Right renal pelvis (tissue), 4 donors: ENCODE measurements at places on chromosomes 11 and 22.

- no peak for DNase-seq
Observed at GRCh38 chr22:23531966-23532705, 48.0 kb downstream of the IGLL1 start.

- DNase-seq: peak; percentile 58
Observed at GRCh38 chr11:57340039-57340615, 2.0 kb downstream of the P2RX3 start.

- no peak for DNase-seq
Observed at GRCh38 chr11:76550781-76551180, 106.0 kb downstream of the EMSY start.

GRCh38 chr11:1930462-1930830 lies 10.9 kb downstream of the TNNT3 start:
- no peak for DNase-seq

GRCh38 chr11:125980436-125980835 lies 34.6 kb downstream of the VSIG10L2 start:
- no peak for DNase-seq

- DNase-seq: no peak
Observed at GRCh38 chr22:37318364-37319109, 36.2 kb downstream of the CYTH4 start.

DNA sequence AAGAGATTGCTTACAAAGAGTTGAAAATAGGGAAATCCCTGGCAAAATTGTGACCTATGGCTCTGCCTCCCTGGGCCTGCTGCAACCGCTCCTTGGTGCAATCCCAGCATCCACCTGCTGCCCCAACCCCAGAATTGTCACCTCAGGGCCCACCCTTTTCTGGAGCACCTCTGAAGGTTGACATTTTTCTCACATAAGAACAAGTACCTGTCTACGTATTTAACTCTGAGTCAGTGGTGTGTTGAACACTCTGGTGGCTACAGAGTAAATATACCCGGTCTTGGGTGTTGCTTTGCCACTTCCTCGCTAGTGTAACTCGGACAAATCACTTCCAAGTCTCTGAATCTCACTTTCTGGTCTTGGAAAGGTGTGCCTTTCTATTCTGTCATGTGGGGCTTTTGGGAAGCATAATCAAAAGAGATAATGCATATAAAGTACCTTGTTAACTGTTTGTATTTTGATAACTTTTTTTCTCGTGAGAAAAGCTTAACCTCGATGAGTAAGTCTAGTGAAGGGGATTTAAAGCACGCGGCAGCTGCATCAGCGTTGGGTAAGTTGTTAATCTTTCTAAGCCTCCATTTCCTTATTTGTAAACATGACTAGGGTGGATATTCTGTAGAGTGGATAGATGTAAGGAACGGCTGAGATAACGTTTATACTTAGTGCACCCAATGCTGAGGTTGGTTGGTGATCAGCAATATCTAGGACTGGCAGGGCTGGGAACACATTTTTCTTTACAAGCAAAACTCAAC lies 881.2 kb downstream of the OPCML start:
- DNase-seq: no peak

- DNase-seq: no peak
Observed at GRCh38 chr22:35479985-35480550, 60.6 kb upstream of the RASD2 start.

GRCh38 chr22:19884954-19885751 lies 30.5 kb upstream of the GNB1L start:
- DNase-seq: no peak

GRCh38 chr11:27287205-27287604 lies 75.8 kb downstream of the CCDC34 start:
- no peak for DNase-seq

GRCh38 chr11:96052921-96053651 lies 129.2 kb upstream of the MTMR2 start:
- no peak for DNase-seq

DNA sequence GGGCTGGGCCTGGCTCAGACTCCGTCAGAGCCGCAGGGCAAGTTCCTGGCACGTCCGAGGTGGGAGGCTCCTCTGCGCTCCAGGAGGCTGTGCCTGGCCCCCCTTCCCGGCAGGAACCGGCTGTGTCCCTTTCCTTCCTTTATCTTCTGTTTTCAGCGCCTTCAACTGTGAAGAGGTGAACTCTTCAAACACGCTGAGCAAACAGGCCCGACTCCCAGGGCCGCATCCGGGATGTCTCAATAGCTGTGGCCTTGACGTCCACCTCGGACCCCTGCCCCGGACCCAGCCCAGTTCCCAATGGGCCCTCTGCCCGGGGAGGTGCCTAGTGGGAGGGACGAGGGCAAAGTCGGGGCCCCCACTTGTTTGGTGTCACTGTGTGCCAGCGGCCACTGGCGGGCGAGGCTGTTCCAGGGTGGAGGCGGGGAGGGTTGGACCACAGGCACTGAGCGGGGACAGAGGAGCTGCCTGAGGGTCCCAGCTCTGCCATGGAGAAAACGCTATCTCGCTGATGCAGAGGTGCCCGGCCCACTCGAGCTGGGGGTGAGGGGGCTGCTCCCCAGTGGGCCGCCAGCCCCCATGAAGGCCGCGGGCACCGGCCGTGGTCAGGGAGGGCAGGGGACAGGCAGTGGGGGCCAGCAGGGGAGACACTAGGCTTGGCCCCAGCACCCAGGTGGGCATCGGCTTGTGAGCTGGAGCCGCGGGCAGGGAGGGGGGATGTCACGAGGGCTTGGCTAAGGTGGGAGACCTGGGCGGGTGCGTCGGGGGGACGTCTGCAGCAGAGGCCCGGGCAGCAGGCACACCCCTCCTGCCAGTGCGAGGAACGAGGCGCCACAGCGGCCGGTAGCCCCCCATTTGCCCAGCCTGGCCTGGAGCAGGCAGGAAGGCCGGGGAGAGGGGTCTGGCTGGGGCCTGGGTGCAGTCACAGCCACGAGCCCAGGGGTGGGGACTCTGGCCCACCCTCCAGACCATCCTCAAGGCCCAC lies 2.7 kb upstream of the MUC5B start:
- DNase-seq: no peak

GRCh38 chr11:67372993-67373647 lies at the start of gene CLCF1:
Gene CLCF1 (minus strand): TSS chr11:67373598. CDS start chr11:67373539, 59 bp downstream.
- no peak for DNase-seq

DNA sequence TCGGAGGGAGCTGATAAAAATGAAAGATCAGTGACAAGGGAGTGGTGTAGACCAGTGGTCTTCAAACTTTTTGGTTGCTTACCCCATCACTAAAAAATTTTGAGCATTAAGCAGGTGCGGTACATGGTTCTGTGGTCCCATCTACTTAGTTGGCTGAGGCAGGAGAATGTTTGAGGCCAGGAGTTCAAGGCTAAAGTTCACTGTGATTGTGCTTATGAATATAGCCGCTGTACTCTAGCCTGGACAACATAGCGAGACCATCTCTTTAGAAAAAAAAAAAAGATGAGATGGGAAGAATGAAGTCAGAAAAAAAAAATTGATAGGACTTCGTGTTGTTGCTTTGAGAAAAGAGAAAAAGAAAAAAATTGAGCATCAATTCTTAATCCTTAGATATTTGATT lies 7.8 kb downstream of the MTMR3 start:
- no peak for DNase-seq

- DNase-seq: no peak
Observed at GRCh38 chr11:116826751-116827431, 2.8 kb upstream of the APOC3 start.

DNA sequence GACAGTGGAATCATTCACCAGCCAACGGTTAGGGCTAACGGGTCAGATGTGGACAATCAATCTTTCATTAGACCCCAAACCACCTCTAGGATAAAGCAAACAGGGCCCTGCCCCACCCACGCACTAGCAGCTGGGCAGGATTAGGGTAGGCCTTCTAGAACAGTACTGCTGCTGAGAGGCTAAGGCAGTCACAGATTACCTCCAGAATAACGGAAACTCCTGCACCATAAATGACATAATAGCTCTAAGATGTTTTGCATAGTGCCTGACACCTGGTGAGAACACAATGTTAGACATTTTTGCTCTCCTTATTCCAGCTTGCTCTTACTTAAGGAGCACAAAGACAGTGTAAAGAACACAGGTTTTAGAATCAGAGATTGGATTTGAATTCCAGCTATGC lies 1.8 kb downstream of the SYTL2 start:
- no peak for DNase-seq

- no peak for DNase-seq
Observed at GRCh38 chr11:36803084-36803483, 205.0 kb upstream of the RAG2 start.

DNA sequence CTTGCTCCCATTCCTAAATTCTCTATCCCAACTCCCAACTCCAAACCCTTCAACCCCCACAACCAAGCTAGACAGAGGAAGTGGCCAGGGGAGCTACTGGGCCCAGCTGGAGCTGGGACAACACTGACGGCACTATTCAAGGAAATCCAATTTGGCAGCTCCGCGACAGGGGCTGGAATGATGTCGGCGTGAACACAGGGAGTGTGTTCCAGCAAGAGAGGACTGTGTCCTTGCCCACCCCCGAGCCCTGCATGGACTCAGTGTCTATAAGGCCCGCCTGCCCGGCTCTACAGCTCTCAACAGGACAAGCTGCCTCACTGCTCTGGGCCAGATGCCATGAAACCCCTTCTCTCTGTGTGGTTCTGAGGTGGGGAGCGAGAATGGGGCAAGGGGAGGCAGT lies 11.3 kb downstream of the PCSK7 start:
- DNase-seq: no peak

GRCh38 chr11:19789835-19790710 lies 77.4 kb downstream of the NAV2 start:
- DNase-seq: no peak

DNA sequence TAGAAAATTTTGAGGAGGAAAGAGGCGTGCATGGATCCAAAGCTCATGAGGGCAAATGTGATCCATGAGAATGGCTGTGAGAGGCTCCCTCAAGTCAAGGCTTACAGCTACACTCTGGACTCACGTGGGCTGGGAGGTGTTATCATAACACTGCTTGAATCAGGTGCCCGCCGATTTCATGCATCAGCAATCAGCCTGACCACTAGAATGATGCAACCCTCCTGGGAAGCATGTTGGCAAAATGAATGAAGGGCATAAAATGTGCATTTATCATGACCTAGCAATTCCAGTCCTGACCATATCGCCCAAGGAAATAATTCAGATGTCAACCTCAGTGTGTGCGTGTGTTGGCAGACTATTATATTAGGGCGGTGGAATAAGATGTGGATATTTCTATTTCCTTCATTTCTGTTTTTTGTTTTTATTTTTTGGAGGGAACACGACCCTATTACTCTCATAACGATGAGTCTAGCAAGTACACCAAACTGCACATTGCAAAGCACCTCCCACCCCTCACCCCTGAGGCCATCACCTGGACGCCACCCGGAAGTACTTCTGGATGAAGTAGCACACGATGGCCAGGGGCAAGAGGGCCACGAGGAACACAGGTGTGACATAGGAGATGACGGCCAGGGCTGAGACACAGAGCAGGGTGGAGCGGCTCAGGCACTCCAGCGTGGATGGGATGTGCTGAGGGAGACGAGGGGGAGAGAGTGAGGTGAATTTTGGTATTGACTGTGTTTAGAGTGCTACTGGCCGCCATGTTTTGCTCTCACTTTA lies 15.7 kb upstream of the KCNJ11 start:
- DNase-seq: no peak

DNA sequence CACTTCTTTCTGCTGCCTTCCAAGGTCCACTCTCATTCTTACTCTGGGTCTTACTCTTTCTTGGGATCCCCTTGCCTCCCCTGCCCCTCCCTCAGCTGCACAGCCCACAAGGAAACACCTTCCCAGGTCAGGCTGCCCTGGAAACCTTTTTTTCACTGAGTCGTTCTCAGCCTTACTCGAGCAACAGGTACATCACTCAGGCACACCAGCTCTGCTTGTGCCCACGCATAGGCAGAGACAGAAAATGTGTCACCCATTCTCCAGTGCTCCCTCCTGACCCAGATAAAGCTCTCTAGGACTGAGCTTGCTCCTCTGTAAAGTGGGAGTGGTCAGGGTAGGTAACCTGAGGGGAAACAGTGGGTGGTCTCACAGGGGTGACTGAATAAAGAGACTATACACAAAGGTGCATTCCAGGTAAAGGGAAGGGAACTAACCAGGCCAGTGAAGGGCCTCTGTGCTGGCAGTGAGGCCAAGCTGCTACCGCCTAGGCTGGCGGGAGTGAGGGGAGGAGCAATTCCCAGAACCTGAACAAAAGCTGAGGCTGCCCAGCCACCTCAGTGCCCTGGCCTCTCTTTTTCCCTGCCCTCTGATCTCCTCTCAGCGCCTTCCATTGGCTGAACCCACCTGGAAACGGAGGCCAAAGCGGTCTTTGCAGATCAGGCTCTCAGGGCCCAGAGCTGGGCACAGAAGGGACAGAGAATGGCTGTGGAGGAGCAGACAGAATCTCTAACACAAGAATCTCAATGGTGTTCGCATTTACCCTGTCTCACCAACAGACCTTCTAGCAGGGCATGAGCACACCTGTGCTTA lies 15.9 kb downstream of the PRG3 start:
- no peak for DNase-seq

DNA sequence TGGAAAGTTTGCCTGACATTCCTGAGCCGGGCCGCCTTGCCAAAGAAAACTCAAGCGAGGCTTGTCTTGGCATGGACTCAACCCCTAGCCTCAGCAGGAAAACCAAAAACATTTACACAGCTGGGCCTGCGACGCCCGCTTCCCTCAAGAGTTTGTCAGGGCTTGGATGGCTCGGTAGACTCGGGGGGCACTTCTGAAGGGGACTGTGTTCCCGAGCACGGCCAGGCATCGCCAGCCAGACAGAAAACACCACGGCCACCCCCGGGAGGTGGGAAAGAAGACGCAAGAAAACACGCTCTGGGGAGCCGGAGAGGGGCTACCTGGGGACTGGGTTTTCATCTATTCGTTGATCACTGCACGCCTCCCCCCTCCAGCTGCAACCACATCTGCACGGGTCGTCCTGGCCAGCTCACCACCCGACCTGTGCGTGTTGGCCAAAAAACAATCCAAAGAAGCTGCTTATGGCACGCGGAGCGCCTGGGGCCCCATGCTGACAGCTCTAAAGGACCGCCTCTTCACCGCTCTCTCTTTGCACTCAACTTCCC lies 380.7 kb downstream of the MN1 start:
- peak; percentile 73 for DNase-seq
